Kasumi-1 (cell line): ENCODE measurements at places on chromosomes 6 and 20.

DNA sequence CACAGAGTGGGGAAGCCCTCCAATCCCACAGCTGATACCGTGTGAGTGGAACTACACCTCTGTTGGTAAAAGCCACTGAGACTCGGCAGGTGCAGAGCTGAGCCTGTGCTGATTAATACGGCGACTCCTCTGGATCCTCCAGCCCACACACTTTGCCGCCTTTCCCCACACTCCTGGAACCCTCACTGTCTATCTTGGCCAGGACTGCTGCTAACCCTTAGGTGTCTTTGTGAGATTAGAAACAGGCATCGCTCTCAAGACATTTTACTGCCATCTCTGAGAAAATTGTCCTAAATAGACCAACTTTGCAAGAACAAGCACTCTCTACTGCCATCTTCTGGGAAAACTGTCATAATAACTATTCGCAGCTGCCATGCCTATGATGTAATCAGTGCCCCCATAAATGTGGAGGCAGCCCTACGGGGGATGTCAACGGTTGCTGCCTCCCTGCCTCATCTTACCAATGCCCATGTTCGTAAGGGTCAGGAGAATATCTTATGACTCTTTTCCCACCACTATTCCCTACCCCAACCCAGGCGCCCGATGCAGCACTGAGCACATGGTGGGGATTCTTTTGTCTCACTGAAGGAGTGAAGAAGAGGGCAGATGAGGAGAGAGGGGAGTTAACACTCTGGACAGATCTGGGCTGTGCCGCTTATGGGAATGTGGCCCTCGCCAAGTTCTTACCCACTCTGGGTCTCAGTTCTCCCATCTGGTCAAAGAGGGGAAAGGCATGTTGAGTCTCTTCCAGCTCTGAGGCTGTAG lies 26.1 kb upstream of the KCNB1 start:
- DNase-seq: peak; percentile 78

GRCh38 chr6:53294095-53294494 lies 54.7 kb downstream of the ELOVL5 start:
- peak; percentile 6 for DNase-seq

DNA sequence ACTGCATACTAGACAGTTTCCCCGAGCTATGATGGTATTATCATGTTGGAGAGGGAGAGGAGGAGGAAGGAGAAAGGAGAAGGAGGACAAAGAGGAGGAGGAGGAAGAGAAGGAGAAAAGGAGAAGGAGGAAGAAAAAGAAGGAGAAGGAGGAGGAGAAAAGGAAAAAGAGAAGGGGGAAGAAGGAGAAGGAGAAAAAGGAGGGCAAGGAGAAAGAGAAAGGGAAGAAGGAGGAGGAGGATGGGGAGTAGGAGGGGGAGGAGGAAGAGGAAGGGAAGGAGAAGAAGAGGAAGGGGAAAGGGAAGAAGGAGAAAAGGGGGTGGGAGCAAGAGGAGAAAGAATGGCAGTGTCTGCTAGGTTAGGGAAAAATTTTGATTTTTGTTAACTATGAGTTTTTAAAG lies 35.1 kb upstream of the PRELID3B start:
- no peak for DNase-seq

DNA sequence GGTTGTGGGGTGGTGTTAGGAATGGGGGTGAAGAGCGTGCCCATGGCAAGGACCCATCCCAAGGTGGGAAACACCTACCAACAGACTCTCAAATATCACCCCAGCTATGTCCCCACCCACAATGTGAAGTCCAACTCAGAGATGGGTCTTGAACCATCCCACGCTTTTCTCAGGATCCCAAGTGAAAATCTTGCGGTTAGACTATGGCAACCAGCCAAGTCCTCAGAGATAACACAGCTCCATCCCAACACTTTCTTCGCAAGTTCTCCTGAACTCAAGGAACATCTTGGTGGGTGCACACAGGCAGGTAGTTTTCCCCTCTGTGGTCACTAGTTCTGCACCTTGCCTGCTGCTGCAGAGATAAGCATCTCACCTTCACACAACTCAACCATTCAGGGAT lies 116.0 kb downstream of the CDC5L start:
- no peak for DNase-seq

DNA sequence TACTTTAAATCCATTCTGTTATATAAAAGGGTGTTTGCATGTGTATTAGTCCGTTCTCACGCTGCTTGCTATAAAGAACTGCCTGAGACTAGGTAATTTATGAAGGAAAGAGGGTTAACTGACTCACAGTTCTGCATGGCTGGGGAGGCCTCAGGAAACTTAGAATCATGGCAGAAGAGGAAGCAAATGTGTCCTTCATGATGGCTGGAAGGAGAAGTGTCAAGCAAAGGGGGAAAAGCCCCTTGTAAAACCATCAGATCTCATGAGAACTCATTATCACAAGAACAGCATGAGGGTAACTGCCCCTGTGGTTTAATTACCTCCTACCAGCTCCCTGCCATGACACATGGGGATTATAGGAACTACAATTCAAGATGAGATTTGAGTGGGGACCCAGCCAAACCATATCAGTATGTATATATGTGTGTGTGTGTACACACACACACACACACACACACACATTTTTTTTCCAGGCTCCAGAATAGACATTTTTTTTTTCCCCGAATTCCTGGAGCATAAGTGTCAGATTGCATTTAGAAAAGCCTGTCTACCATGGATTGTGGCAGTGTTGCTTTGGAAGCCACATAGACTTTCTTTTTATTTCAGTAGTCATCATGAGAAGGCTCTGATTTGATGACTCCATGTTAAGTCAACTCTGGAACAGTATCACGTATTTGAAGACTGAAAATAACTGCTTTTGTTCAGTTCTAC lies 31.5 kb downstream of the KDM1B start:
- DNase-seq: peak; percentile 33

DNA sequence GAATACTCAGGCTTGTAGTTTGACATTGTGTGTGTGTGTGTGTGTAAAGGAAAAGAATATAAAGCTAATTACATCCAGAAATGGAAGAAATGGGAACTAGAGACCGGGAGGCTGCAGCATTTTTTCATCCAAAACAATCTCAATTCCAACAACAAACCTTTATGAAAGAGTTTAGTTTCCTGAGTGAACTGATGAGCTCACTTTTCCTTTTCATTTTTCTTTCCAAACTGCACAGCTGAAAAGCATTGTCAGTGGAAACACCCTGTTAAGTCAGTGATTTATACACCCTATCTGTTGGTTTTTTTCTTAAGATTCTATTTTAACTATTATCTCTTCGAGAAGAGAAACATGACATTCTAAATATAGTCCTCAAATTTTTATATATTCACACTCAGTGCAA lies 130.9 kb downstream of the RFPL4B start:
- DNase-seq: no peak

- no peak for DNase-seq
These were observed 19.8 kb downstream of the CRISP2 start for GRCh38 chr6:49693512-49693911.

GRCh38 chr6:156461647-156462046 lies 315.5 kb upstream of the ARID1B start:
- DNase-seq: no peak

- DNase-seq: no peak
These were observed 109.5 kb downstream of the TRIM27 start for GRCh38 chr6:28814032-28814976.

GRCh38 chr6:117481278-117481925 lies 1.1 kb upstream of the DCBLD1 start:
- no peak for DNase-seq

DNA sequence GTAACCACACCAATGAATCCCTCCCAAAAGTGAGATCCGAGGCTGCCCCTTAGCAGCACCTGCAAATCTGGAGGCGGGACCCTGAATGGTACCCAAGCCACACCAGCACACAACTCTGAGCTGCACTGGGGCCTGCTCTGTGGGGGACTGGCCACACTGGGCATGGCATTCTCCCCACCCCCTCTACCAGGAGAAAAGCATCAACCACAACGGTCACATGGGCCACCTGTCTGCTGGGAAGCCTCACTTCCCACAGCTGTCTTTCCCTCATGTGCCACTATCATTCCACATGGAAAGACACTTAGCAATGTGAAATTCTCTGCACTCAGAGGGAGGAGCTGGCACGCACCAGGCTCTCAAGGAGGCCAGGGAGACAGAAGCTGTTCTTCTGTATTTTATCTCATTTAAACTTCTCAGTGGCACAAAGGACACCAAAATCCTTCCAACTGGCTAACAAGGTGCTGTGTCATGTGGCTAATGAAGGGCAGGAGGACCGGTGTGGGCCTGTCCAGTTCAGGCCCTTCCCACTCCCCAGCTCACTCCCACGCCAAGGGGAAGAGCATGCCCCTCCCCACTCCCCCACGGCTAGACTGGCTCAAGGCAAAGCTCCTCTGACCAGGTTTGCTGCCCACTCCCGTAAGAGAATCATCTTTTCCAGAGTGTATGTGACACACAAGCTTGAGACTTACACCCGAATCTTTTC lies 19.0 kb downstream of the YTHDF1 start:
- DNase-seq: no peak

DNA sequence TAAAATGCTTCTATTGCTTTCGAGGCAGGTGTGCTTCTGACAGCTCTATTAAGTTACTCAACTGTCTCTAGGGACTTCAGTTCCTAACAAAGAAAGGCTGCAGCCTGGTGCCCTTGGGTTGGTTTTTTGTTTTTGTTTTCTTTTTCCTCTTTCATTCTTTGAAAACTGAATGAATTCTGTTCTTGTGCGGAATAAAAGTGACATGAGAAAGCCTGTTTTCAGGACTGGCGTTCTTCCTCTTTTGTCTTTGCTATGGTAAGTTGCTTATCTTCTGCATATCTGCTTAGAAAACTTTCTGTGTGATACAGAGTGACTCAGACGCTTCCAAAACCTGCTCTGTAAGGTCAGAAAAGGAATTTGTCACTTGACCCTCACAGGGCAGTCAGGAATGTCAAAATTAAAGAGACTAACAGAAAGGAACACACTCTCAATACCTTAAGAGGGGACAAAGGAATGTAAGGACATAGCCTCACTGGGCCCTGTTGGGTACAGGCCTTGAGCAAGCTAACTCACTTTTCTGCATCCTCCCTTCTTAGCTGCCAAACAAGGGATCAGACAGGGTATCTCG lies 56.2 kb upstream of the NHSL1 start:
- no peak for DNase-seq

DNA sequence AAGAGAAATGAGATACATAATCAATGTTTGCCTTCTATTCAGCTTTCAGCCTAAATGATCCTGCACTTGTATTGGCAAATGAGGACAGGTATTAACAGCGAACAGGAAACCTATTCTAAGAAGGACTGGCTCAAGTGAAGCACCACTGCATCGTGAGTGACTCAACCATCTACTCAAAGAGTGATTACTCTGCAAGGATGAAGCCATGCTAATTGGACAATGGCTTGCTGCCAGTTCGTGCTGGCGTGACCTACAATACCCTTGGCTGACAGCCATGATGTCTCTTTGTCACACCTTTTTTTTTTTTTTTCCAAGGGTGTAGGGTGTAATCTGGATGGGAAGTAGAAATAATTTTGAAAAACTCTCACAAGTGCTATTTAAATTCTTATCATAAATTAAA lies 104.9 kb downstream of the GJA10 start:
- DNase-seq: no peak

DNA sequence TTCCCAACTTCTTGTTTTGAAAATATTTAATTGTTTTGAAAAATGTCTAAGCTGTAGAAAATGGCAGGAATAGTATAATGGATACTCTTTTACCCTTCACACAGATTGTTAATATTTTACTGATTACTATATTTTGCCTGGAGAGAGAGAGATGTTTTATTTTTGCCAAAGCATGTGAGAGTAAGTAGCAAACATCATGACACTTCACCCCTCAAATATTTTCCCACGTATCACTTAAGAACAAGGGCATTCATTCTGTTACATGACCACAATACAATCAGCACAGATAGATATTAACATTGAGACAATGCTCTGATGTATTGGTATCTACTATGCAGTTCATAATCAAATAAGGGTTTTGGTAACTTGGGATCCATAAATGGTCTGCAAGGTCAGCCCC lies 116.5 kb downstream of the CCDC170 start:
- DNase-seq: no peak

DNA sequence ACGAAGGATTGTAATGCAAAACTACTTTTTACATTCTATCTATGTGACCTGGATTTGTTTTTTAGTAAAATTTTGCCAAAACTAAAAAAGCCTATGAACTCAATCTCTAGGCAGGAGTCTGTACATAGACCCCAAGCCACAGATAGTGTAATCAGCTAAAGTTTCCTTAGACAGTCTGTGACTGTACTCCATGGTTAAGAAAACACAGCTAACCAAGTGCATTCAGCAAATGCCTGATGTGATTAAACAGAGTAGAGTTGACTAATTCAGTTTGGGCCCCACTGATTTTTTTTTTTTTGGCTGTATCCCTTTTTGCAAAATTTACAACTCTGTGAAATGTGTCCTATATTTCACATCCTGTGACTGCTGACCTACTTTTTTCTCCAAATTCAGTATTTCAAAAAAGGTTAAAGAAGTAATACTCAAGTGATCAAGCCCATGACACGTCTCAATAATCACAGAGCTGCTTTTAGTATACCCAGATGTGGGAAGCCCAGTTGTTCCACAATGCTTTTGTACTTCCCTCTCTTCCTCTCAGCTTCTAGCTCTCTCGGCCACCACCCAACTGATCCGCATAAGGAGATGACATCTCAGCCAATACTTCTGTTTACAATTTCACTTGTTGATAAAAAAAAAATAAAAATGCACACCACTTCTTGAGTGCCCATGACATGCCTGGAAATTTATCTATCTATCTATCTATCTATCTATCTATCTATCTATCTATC lies 108.8 kb upstream of the TBX18 start:
- no peak for DNase-seq

GRCh38 chr6:158963020-158963808 lies 36.8 kb downstream of the RSPH3 start:
- no peak for DNase-seq

DNA sequence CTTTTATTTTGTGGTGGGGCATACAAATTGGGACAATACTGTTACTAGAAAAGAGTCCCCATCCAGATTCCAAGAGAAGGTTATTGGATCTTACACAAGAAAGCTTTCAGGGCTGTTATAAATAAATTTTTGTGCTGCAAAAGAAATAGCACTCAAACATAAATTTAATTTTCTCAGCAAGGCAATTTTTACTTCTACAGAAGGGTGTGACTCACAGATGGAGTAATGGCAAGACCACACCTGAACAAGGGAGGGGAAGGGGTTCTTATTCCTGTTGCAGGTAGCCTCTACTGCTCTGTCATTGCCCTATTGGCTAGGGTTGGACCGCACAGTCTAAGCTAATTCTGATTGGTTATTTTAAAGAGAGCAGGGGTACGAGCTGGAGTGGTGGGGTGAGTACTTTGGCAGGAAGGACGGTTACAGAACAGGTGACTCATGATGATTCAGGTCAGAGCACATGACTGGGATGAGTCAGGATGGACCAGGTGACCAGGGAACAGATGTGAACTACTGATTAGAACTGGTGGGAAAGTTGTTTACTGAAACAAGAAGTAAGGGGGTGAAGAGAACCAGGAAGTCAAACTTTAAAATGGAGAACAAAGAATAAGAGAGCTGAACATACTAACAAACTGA lies 41.1 kb downstream of the CNR1 start:
- no peak for DNase-seq

DNA sequence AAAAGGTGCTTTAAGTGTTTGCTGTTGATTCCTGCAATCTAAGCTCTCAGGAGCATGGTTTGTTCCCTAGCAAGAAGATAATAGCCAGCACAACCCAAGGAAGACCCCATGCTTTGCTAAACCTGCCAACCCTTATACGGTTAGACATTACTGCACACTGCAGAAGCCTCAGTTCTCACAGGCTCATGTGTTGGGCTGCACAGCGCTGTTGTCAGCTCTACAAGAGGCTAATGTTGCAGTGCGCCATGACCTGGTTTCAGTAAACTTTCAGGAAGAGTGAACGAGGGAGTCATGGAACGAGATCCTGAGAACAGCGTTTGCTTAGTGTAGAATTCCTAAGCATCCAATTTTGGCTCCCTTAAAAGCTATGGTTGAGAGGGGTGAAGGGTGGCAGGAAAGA lies 218.5 kb downstream of the ARHGAP18 start:
- no peak for DNase-seq
